ENCODE measurements at places on chromosomes 7 and 10.

GRCh38 chr7:142811154-142811737, 40.5 kb downstream of the PRSS2 start:
- peak; percentile 85 for DNase-seq

GRCh38 chr10:49830846-49831245, 68.7 kb upstream of the OGDHL start:
- DNase-seq: no peak

DNA sequence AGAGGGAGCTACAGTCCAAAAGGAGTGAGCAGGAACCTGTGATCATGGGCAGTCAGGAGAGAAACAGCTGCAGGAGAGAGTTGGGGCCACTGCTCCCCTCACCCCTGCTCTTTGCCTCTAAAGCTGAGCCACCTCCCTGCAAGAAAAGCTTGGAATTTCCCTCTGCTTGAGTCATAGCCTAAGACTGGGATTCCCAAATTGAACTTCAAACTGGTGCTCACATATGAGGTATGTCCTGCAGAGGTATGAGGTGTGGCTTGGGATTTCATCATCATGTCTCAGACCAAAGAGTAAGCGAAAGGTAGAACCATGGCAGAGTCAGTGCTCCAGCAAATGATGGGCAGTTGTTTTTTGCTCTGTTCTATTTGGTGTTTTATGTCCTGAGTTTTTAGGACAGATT, 237.1 kb upstream of the NRP1 start:
- DNase-seq: no peak

GRCh38 chr10:127827354-127828140, 65.2 kb downstream of the CLRN3 start:
- no peak for DNase-seq

GRCh38 chr7:105003275-105003674, 10.7 kb upstream of the KMT2E start:
- no peak for DNase-seq

GRCh38 chr10:73404690-73405089, 9.2 kb downstream of the ANXA7 start:
- no peak for DNase-seq

GRCh38 chr7:98199131-98199530, 12.1 kb upstream of the BHLHA15 start:
- no peak for DNase-seq
